Smooth muscle cell of the brain vasculature (primary cell): ENCODE measurements at places on chromosomes 16 and 17.

GRCh38 chr16:81569361-81570034 lies 124.9 kb downstream of the CMIP start:
- DNase-seq: no peak

GRCh38 chr17:44362949-44363612 lies 572 bp downstream of the FAM171A2 start:
- no peak for DNase-seq

GRCh38 chr17:27402943-27403342 lies 53.3 kb upstream of the KSR1 start:
- no peak for DNase-seq

DNA sequence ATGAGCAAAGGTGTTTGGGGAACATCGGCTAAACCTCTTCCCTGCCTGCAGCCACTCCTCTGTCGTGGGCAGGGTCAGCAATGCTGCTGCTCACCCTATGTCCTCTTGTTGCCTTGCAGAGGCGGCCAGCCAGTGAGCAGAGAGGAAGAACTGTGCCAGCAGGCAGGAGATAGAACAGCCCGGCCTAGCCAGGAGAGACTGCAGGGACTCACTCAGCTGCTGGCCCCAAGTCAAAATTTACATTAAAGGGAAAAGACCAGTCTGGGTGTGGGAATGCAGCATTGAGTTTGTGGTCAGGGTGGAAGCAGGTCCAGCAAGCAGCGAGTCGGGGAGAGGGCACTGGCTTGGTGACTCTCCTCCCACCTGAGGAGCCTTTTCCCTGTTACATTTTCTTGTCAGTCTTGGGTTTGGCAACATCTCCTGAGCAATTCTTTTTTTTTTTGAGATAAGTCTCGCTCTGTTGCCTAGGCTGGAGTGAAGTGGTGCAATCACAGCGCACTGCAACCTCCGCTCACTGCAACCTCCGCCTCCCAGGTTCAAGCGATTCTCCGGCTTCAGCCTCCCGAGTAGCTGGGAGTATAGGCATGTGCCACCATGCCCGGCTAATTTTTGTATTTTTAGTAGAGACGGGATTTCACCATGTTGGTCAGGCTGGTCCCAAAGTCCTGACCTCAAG lies 22.7 kb downstream of the LIG3 start:
- DNase-seq: no peak

DNA sequence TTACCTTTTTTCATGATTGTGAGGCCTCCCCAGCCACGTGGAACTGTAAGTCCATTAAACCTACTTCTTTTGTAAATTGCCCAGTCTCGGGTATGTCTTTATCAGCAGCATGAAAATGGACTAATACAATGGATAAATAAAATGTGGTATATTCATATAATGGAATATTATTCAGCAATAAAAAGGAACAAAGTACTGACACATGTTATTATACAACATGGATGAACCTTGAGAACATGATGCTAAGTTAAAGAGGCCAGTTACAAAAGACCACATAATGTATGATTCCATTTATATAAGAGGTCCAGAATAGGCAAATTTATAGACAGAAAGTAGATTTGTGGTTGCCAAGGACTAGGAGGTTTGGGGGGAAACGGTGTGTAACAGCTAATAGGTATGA lies 5.3 kb downstream of the ERN1 start:
- no peak for DNase-seq

GRCh38 chr17:16428098-16428882 lies 12.9 kb downstream of the TRPV2 start:
- no peak for DNase-seq

DNA sequence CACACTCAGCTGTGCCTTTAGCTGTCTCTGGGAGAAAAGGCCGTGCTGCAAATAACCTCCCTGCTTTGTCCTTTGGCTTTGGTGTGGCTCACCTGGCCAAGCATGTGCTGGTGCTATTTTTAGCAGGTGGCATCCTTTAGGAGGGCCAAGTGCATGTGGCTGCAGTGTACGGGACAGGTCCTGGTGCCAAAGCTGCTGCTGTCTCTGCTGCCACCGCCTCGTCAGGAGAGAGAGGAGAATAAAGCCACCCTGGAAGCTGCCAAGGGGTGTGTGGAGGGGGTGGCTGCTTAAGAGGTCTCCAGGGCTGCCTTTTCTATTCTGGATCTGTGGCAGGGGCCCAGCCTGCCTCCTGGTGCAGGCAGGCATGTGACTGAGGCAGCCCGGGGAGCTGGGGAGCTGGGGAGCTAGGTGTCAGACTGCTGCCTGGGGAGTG lies 6.2 kb downstream of the AKAP1 start:
- DNase-seq: no peak

GRCh38 chr16:75301804-75302203 lies 50.4 kb upstream of the BCAR1 start:
- DNase-seq: no peak

- DNase-seq: peak; percentile 60
These were observed 12.9 kb downstream of the TRIM37 start for GRCh38 chr17:59093702-59094231.

GRCh38 chr17:27892542-27892865 lies 661 bp downstream of the LYRM9 start:
- no peak for DNase-seq

DNA sequence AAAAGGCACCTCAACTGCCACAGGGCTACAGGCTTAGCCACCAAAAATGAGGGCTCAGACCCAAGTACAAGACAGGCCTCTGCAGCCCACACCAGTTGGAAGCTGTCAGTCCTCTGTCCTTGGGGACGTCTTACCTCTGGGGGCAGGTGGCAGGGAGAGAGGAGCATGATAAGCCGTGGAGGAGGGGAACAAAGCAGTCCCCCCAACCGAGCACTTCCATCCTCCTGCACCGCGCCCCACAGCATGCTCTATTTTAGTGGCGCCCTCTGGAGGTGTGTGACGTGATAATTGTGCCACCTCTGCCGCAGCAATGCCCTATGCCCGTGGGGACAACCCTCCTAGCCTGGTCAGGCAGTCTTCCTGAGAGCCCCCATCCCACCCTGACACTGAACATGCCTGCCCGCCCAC lies 13.6 kb downstream of the G6PC3 start:
- DNase-seq: no peak

- DNase-seq: no peak
These were observed 68.2 kb downstream of the PLD6 start for GRCh38 chr17:17137731-17138585.
